Cortex of kidney (tissue), 1 donor: ENCODE measurements at places on chromosomes 11 and 22.

DNA sequence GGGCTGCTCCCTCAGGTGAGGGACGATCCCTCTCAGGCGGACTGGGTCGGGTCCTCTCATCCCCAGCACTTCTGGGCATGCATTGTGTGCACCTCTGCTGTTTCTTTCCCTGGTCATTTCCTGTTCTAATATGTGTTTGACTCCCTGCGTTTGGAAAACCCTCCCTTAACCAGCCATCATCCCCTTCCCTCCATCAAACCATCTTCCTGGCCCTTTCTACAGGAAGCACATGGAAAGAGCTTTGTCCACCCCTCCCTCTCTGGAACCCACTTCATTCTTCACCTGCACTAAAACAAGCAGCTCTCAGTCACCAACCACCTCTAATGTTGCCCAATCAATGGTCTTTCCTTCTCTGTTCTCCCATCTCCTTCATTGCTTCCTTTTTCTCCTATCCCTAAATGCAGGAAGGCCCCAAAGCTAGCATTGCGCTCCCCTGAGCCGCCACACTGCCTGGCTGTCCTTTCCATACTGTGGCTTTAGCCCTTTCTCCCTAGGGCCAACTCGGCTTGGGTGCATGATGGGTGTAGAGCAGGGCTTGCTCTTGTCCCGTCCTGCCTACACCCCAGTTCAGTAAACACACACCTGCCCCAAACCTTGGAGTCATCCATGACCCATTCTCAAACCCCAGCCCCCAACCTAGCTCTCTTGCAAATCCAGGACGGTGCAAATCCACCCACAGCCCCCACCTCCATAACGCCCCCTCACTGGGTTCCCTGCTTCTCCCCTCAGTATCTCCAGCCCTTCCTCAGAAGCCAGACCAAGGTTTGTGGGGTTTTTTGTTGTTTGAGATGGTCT is 5.4 kb upstream of the GAS2L1 start:
- DNase-seq, result no peak

DNA sequence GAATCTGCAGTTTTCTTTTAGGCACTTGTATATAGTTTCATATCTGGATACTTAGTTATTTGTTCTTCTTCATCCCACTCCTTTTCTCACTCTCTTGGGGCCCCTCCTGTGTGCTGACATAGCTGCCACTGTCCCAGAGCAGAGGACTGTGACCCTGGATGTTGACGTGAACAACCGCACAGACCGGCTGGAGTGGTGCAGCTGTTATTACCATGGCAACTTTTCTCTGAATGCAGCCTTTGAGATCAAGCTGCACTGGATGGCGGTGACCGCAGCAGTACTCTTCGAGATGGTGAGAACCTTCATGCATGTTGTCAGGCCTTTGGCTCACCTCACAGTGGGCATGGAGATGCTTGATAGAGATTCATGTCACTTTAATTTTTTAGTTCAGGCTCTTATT is 50.9 kb upstream of the YWHAH start:
- no peak for DNase-seq

GRCh38 chr11:131910523-131911387 is 540.3 kb downstream of the NTM start:
- DNase-seq, result no peak

GRCh38 chr11:12811861-12812260 is 137.6 kb downstream of the TEAD1 start:
- no peak for DNase-seq

DNA sequence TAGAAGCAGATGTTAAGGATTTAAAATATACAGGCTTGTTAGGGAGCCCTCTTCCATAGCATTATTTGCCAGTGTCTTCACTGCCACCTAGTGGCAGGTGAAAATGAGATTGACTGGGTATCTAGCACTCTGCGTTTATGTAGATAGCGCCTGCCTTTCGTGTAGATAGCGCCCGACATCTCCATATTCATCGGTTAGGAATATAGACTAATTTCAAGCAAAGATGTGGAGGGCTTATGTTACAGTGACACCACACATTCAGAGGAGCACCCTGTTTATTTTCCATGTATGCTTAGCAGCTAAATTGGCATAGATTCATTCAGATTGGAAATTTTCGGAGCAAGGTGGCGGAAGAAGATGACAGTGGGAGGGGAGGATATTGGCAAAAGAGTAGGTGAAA is 72.0 kb downstream of the SLC5A12 start:
- no peak for DNase-seq

DNA sequence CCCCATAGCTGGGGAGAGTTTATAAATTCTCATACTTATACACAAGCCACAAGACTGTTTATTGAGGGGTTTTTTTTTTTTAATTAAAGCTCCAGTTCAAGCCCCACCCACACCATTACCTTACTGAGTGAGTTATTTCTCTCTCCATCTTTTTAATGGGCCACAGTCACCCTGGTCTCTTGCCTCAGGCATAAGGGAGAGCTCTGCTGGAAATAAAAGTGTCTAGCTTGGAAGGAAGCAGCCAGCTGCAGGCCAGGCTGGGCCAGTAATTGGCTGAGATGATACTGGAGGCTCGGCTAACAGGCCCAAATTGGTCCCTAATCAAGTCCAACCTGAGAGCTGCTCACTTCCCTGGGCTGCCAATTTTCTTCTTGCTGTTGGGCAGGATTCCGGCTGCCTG is 174.1 kb downstream of the INSC start:
- DNase-seq, result no peak

DNA sequence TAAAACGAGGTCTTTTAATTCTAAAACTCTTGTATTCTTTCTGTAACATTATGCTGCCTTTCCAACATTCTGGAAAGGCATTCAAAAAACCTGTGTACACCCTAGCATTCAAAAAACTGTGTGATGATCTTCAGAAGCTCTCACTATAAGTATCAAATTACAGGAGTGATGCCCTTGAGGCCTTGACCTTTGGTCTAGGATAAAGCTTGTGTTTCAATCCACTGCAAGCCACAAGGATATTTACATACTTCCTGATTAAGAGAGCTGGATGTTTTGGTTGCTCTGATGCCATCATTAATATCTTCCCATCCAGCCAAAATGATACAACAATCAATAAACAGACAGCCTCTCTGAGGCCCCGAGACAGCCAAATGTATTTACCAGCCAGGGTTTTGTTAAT is 11.9 kb downstream of the CLPB start:
- no peak for DNase-seq

GRCh38 chr11:119847853-119848252 is 118.9 kb upstream of the NECTIN1 start:
- DNase-seq, result no peak

DNA sequence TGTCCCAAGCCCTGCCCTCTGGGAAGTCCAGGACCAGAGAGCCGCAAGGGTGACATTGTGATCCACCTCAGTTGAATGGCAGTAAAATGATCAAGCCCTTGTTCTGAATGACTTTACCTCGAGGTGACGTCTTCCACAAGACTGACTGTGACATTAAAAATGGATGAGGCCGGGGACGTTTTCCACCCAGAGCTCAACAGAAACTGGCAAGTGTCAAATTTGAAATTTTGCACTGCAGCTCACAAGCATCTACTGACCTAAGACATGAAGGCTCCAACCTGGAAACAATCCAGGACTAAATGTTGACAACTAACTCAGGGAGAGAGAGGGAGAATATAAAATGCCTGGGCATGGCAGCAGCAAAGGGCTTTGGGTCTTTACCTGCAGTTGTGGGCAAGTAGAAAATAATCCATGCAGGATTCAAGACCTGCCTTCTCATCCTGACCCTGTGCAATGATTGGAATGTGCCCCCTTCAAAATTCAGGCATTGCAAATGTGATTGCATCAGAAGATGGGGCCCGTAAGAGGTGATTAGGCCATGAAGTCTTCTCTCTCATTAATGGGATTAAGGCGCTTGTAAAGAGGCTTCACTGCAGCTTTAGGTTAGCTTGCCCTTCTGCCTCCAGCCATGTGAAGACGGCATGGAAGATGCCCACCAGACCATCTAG is 33.6 kb upstream of the CLMP start:
- no peak for DNase-seq

DNA sequence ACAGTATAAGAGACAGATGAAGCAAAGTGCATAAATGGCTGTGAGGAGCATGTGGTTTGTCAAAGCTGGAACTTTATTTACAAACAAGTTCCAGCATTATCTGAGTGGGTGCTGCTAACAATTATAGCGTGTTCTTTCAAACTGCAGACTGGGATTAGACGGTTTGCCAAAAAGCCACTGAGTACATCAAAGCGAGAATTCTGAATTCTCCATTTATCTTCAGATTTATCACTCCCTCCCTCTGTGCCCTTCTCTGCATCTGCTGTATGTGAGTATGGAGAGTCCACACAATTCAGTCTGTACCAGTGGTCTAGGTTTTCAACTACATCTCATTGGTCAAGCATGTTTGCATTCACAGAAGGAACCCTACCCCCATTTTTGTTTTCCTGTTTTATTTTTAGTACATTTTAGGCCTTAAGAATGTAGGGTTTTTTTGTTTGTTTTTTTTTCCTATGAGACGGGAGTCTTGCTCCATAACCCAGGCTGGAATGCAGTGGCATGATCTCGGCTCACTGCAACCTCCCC is 18.1 kb upstream of the INCENP start:
- DNase-seq, result no peak

GRCh38 chr11:128455766-128456165 is 131.6 kb downstream of the ETS1 start:
- DNase-seq, result no peak

- no peak for DNase-seq
These were observed 50.3 kb downstream of the CELSR1 start for GRCh38 chr22:46486996-46487717.

GRCh38 chr11:78476066-78476465 is 58.4 kb upstream of the GAB2 start:
- no peak for DNase-seq

DNA sequence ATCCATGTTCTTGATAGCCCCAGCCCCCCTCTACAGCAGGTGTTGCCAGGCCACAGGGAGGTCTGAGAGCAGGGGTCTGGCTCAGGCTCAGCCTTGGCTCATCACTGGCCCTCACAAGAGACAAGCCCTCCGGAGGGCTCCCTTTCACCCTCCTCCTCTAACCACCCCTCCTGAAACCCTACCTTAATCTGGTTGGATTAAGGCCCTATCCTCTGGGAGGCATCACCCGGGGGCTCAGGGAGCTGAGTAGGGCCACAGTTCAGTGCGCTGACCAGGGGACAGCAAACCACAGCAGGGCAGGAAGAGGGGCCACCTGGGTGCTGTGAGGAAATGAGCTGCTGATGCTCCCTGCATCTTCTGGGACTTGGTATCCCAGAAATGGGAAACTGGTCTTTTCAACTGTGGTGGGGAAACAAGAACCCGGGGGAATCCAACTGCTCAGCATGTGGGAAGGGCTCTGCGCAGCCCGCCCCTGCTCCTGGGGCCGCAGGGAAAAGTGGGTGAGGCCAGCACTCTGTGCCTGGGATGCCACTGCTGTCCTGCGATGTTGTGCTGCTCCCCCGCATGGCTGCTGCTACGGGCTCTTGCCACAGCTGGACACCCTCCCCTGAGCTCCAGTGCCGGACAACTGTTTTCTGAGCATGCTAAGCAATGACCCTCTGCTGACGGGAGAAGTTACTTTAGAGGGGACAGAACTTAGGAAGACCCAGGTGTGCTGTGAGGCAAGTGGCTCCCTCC is 17.5 kb downstream of the ADORA2A start:
- DNase-seq, result no peak

- no peak for DNase-seq
These were observed 989.1 kb downstream of the FAM181B start for GRCh38 chr11:81744336-81745116.

- DNase-seq, result no peak
These were observed 857 bp downstream of the SHANK3 start for GRCh38 chr22:50673231-50674129.

- no peak for DNase-seq
These were observed 51.2 kb downstream of the PTPRJ start for GRCh38 chr11:48031602-48032001.

- no peak for DNase-seq
These were observed 138.8 kb downstream of the ARHGAP20 start for GRCh38 chr11:110573411-110573810.

GRCh38 chr22:24471570-24471969 is 23.6 kb upstream of the UPB1 start:
- no peak for DNase-seq

DNA sequence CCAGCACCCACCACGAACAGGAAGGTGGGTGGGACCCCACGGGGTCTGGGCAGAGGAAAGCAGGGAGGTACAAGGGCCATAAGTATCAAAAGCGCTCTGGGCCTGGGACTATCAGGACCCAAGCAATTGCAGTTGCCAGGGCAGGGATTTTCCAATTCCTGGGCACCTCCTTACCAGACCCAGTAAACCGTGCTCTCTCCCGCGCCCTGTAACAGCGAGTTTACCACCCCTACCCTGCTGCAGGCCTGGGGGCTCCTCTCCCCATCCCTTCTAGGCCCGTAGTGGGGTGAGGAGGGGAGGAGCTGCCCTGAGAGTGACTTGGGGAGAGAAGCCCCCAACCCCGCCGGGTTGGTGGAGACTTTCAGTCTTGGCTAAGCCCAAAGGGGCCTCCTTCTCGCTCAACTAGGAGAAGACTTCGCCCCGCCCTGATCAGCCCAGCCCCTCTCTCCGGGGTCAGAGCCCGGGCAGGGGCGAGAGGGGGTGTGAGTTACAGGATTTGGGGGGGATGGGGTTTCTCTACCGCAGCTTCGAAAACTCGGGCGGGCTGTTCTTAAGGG is 5.4 kb downstream of the PAX6 start:
- no peak for DNase-seq

- no peak for DNase-seq
These were observed 3.7 kb downstream of the CST6 start for GRCh38 chr11:66015454-66015881.

DNA sequence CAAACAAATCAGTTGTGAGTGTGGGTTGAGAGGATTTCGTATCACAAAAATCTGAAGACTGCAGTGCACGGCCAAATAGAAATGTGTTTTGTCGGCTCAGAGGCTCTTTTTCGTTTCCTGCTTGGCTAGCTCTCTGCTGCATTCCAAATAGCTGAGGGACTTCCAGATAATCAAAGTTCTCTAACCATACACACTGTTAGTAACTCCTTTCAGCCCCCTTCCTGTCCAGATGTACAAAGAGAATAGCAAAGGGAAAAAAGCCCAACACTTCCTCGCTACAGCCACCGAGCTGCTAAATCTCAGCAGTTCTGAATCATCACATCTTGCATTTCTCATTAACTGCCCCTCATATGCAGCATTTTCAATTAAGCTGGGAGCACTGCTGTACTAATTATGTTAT is 203.1 kb downstream of the TENM4 start:
- no peak for DNase-seq

GRCh38 chr11:29022676-29023075 is 914.5 kb downstream of the METTL15 start:
- no peak for DNase-seq

GRCh38 chr22:45994491-45995404 is 17.8 kb upstream of the WNT7B start:
- no peak for DNase-seq
